Activated CD8-positive, alpha-beta memory T cell treated with anti-CD3 and anti-CD28 coated beads for 1 hour (primary cell): ENCODE measurements at places on chromosomes 2 and 18.

DNA sequence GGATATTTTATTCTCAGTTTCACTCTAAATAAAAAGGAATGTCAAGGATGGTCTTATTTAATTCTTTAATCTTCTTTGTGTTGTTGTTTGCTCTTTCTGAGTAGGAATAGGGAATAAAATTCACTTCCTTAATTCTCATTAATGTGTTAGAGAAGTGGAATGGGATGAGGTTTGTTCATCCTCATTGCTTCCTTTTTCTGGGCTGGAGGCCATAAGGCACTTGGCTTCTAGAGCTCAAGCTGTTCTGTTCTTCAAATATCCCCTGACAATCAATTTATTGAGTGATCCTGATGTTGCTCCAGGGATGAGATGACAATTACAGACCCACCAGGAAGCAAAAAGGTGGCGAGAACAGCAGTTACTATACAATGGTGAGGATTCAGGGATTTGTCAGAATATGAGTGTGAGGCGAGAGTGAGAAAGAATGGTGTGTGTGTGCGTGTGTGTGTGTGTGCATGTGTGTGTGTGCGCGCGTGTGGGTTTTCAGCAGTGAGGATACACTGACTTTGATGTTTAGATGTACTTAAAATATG, 557.6 kb upstream of the FANCL start:
- DNase-seq = no peak

DNA sequence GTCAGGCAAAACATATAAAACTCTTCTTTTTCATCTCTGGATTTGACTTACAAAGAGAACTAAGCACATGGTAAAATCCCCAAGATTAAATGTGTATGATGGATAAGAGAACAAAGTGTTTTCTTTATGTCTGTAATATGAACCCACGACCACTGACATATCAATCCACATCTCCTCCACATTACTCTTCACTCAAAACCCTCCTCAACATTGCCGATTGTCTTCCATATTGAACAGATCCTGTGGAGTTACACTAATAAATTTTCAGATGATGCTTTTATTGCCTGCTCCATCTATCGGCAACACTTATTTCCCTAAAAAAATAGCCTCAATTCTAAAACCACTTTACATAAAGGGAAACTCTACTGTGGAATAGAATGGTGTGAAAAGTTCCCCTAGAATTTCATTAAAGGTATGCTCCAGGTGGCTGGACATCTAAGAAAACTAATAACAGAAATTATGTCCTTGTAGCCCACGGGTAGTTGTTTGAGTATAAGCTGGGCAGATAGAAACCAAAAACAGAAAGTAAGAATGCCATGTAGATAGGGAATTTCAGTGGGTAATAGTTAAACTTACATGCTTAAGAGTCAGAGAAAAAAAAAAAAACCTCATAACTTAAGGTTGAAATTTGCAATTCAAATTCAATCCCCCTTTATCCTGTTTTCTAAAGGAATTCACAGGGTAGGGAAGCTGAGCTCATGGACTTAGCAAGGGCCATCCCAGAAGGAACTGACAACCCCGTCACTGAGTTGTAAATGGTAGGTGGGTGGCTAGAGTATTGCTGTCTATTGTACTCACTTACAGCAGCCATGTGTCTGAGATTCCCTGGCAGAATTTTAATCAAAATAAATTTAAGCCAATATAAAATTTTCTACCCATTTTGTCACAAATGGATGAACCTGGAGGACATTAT, 305.4 kb upstream of the LYPD1 start:
- no peak for DNase-seq

- no peak for DNase-seq
Measured at GRCh38 chr18:11411048-11411447, 198.3 kb upstream of the SLC35G4 start.

DNA sequence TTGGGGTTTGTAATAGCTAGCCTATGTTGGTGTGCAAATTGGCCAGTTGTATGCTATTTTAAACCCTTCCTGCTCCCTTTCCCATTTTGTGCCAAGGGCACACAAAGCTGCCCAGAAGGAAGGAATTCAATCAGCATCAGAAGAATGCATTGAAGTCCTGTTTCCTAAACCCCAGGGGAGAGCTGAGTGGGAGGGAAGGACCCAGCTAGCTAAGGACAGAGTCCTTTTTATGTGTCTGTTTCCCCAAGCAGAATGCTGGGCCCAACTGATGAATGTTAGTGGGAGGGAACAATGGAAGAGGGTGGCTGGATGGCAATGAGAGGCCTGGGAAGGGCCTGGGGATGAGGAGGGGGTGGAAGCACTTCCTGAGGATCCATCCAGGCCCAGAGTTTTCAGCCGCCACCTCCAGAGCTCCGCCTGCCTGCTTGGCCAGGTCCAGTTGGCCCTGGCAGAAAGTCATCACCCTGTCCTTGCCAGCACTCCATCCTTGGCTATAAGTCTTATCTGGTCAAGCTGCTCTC, 32.7 kb downstream of the MEX3C start:
- DNase-seq = no peak

DNA sequence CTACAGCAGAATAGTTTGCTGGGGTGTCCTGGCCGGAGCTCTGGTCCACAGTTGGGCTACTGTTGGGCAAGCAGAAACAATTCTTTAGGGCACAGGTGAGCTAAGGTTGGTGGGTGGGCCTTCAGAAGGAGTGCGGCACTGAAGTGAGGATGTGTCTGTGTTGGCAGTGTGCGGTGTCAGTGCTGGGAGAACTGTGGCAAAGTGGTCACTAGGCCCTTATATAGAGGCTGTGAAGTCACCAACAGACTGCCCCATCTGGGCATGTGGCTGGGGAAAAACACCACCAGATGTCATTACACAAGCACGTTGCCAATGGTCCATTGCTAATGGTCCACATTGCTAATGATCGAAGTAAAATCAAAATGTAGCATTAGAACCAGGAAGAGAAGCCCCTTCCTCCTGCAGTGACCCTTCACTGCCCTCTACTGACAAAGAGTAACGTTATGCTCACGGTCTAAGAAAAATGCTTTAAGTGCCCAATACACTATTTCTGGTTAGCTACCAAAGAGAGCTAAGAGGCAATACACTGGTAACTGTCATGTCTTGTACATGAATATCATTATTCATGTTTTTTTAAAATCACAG, 21.3 kb downstream of the SCN1A start:
- no peak for DNase-seq

DNA sequence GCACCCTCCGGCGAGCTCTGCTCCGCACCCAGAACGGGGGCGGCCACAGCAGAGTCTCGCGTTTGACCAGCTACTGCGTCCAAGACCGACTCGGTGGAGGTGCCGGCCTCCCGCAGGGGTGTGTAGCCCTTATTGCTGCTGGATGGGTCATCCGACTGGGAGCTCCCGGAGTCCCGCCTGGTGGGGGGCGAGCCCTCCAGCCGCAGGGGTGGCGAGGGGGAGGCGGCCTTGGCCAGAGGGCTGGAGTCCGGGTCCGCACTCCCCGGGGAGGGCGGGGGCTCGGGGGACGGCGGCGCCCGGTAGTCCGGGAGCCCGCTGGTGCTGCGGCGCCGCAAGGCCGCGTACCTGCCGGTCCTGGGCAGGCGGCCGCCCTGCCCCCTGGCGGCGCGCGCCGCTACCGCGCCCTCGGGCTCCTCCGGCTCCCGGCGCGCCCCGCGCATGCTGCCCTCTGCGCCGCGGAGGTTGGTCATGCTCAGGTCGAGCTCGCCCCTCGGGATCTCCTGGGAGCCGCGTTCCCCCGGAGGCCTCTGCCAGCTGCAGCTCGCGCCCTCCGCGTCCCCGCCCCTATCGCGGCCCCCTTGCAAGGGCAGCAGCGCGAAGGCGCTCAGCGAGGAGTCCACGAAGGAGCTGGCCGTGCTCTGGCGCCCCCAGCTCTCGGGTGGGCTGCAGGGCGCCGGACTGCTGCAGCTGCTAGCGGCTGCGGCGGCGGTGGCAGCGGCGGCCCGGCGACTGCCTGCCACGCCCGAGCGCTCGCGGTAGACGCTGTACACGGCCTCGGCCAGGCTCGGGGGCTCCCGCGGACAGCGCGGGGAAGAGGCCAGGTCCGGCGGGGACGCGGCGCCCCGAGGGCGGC, 4.8 kb downstream of the TMEM200C start:
- peak; percentile 13 for DNase-seq

DNA sequence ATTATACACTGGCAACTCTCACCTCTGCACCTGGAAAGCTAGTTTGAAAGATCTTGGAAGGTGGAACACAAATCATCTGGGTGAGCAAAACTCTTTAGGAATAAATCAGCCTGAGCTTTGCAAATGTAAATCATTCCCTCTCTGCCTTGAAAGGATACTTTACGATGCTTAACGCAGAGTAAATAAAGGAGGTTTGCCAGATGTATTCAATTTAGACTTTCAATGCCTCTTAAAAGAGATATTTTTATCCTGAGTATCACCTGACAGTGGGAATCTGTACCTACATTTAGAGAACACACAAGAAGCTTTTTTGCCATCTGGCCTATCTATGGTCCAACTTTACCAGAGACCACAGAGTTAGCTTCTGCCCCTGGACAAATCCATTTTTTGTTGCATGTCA, 983.2 kb upstream of the CDH2 start:
- no peak for DNase-seq

DNA sequence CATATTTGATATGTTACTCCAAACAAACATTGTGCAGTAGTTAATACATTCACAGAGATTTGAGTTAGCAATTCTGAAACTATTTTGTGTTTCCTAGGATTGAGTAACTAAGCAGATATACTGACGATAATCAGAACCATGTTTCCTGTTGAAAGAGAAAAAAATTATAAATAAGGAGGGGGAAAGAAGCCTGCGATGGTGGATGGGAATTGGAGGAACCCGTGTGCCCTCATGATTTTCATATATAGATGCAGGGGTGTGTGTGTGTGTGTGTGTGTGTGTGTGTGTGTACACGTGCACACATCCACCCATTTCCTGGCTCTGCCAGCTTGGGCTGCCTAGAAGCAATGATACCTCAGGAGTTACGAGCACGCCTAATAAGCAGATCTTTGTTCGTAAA, 56.9 kb downstream of the LPIN2 start:
- DNase-seq = no peak

DNA sequence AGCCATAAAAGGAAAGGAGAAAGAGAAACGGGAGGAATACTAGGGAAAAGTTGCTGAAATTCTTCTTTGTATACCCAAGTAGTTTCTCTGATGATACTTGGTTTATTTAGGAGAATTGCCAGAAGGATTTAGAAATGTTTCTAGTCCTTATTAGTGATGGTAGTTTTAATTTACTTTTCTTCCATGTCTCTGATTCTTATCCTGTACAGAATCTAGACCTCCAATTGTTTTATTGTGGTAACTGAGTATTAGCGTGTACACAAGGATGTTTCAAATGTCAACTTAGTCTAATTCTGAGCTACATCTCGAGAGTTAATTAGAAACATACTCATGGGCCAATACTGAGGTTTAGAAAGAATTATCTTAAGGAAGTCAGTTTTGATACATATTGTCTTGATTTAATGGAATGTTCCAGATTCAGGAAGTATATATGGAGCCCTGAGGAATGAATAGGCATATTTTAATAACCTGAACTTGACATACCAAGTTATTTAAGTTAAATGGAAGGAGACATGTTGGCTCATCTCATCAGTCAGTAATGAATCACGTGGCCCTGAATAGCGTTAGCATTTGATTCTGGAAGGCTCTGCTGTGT, 219.6 kb downstream of the LTBP1 start:
- DNase-seq = no peak

DNA sequence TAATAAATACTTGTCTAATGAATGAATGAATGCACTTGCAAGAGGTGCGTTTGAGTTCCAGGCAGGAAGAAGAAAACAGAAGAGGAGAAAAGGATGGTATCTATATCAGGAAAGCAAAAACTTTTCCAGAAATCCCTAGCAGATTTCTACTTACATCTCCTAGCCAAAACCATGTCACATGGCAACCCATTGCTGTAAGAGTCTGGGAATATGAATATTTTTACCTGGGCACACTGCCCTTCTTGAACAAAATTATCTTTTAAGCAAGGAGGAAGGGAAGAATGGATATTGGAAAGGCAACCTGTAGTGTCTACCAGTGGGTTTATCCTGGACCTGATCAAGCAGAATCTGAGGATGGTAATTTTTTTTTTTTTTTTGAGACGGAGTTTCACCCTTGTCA, 44.2 kb upstream of the ASXL2 start:
- DNase-seq = no peak

GRCh38 chr2:70683455-70683854, 84.5 kb downstream of the ADD2 start:
- no peak for DNase-seq

DNA sequence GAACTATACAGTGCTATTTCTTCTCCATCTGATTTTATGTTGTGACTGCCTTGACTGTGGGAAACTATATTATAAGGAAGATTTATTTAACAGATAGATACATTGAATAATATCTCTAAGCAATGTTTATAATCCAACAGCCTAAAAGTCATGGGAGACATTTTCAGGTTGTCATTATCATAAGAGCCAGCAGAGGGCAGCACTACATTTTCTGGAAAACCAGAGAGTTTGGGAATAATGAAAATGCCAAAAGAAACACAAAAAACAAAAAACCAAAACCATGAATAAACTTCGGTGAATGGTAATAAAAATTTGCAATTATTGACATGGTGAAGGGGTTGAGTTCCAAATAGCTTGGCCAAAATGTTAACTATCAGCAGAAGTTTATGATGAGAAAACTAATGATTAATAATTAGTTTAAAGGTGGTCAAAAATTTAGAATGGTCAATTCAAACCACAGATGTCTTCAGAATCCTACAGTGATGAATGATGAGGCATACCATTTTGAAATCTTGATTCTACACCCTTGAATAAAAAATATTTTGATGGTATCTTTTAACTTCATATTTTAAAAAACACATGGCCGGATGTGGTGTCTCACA, 4.7 kb downstream of the EEF1B2 start:
- DNase-seq = no peak

- no peak for DNase-seq
Measured at GRCh38 chr2:62142054-62142453, 53.9 kb upstream of the B3GNT2 start.

DNA sequence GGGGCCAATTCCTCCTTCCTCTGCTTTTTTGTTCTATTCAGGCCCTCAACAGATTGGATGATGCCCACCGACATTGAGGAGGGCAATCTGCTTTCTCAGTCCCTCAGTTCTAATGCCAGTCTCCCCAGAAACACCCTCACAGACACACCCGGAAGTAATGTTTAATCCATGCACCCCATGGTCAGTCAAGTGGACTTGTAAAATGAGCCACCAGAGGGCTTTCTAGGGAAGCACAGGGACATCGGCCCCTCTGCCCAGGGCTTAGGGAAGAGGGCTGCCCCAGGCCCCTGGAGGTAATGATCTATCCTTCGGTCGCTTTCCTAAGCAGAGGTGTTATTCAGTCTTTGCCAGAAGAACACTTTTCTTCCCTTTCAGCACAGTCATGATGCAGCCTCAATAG, 107.4 kb downstream of the PDCL3 start:
- DNase-seq = no peak

- DNase-seq = no peak
Measured at GRCh38 chr18:77096936-77097886, 35.4 kb downstream of the MBP start.
